ENCODE measurements at places on chromosomes 12 and 14. TPM values are rescaled to one million over a fixed set of nuclear protein-coding genes. Genes with fewer than 3 reads are reported as not detected.

The PMCH gene
- not detected for total RNA-seq

GRCh38 chr12:43551279-43551970 is 578 bp downstream of the ADAMTS20 start:
- no peak for DNase-seq

GRCh38 chr12:24815114-24815423 is 133.8 kb downstream of the BCAT1 start:
- DNase-seq, result no peak

DNA sequence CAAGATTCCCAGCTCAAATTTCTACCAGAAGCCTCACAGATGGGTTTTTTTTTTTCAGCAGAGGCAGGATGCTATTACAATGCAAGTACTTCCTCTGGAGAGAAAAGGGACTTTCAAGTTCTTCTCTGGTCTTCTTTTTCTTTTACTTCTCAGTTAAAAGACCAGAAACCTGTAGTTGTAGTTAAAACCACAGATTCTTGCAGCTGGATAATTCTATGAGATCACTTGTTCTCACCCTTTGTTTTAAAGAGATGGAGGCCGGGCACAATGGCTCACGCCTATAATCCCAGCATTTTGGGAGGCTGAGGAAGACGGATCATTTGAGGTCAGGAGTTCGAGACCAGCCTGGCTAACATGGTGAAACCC is 47.6 kb upstream of the OVCH1 start:
- no peak for DNase-seq

The AMDHD1 gene
- total RNA-seq, result 0.16 TPM

The SLC2A13 gene
- 36.7 TPM for total RNA-seq

Data from urinary bladder (tissue), 4 donors.